Urinary bladder (tissue), 4 donors: ENCODE measurements at places on chromosomes 3 and 15.
A peak's percentile ranks its signal among the peaks of the same experiment; 100 is the strongest.

- no peak for DNase-seq
Measured at GRCh38 chr3:128112357-128112968, 11.1 kb downstream of the RUVBL1 start.

DNA sequence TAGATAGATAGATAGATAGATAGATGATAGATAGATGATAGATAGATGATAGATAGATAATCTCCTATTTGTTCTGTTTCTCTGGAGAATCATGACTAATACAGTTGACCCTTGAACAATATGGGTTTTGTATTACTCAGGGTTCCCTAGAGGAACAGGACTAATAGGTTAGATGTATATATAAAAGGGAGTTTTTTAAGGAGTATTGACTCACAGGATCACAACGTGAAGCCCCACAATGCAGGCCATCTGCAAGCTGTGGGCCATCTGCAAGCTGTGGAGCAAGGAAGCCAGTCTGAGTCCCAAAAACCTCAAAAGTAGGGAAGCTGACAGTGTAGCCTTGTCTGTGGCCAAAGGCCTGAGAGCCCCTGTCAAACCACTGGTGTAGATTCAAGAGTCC lies 67.6 kb downstream of the PYDC2 start:
- DNase-seq = no peak

- peak; percentile 13 for DNase-seq
Measured at GRCh38 chr15:100818927-100819326, 60.7 kb upstream of the ALDH1A3 start.

GRCh38 chr3:60847791-60848190 lies 403.5 kb downstream of the FHIT start:
- DNase-seq = no peak

GRCh38 chr3:138442433-138442832 lies 8.0 kb downstream of the ESYT3 start:
- DNase-seq = no peak

- DNase-seq = no peak
Measured at GRCh38 chr3:47163169-47164006, 525 bp downstream of the SETD2 start.

DNA sequence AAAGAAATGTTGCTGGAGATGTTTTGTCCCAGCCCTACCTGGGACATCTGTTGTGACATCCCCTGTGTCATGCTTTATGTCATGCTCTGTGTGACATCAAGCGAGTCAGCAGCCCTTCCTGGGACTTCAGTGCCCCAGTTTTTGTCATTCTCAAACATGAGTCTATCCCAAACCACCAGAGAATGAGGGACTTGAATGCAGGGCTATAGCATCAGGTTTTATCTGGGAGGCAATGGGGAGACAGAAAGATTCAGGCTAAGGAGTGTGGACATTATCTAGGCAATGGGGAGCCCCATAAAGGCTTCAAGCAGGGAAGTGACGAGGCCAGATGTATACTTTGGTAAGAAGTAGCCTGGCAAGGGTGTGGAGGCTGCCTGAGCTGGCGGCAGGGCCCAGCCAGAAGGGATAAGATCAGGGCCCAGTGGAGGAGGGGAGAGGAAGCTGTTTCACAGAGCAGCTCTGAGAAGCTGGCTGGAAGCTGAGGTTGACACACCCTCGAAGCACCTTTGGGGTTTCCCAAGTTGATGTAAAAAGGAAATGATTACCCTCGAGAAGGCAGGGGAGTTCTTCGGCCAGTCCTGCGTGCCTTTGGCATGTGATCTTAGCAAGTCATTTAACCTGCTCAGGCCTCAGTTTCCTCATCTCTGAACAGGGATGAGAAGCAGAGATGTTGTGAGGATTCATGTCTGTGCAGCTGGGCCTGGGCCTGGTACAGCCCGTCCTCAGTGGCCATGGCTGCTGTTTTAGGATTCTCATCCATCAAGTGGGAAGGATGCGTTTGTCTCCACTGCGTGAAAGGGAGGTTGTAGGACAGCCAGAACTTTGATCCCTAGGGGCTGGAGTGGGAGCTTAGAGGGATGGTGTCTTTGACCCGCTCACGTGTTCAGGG lies 34.3 kb downstream of the IRAK2 start:
- DNase-seq = no peak

DNA sequence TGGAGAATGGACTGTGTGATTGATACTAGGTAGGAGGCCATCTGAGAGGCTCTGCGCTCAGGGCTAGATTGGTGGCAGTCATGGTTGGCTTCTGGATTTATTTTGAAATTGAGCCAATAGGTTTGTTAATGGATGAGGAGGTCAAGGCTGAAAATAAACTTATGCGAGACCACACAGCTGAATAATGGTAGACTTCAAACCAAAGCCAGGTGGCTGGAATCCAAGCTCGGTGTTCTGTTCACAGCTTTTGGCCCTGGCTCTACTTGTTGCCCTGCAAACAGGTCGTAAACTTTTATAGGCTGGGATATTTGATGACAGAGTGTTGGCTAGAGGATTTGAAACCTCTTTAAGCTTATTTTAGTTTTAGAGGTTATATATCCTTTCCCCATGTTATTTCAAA lies 160.4 kb downstream of the CHL1 start:
- no peak for DNase-seq

- DNase-seq = no peak
Measured at GRCh38 chr15:59384507-59384906, 11.8 kb upstream of the MYO1E start.

- no peak for DNase-seq
Measured at GRCh38 chr3:185631508-185632206, 45.6 kb downstream of the SENP2 start.

- DNase-seq = no peak
Measured at GRCh38 chr15:89767411-89767915, 8.7 kb upstream of the MESP2 start.

- no peak for DNase-seq
Measured at GRCh38 chr3:108289159-108289558, 7.2 kb upstream of the HHLA2 start.

DNA sequence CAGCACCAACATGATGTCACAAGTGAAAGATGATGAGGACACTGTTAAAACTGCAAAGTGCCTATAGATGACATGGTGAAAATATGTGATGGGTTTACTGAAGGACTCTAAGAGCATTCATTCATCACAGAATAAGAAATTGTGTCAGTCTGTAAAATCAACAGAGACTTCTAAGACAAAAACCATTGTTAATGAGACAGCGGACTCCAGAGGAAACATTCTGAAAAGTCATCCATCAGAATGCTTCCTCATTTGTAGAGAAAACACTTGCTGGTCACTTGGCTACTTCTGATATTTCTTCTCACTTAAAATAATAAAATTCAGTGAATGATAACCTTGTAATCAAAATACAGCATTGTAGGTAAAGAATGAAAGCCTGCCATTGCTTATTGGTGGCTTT lies 7.3 kb downstream of the PLSCR4 start:
- no peak for DNase-seq

GRCh38 chr3:47799733-47800132 lies 3.2 kb upstream of the DHX30 start:
- no peak for DNase-seq

GRCh38 chr15:78266806-78267205 lies 2.4 kb downstream of the DNAJA4 start:
- DNase-seq = no peak

DNA sequence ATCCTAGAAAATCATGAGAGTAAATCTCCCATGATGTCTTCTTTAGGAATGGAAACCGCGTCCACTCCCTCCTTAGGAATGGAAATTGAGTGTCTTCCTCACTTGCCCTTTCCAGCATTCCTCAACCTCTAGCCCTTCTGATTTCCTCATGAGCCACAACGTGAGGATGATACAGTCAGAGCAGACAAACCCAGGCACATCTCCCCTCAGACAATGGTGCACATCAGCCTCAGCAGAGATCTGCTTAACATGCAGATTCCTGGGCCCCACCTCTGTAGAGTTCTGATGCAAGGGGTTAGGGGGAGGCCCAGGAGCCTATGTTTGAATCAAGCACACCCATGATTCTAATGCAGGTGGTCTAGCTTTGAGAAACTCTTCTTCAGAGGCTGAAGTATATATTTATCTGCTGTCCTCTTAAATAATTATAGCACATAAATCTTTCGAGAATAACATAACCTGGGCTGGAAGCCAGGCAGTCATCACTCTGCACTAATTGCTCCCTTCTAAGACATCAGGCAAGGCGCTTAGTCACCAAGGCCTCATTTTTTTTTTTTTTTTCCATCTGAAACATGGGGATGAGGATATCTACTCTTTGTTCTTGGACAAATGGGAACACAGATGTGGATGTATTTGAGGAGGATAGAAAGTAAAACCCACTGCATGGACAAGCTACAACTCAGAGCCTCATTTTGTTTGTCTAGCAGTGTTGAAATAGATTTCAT lies 81.7 kb downstream of the PRICKLE2 start:
- DNase-seq = no peak

- no peak for DNase-seq
Measured at GRCh38 chr15:73918784-73919183, 7.5 kb upstream of the LOXL1 start.

- DNase-seq = no peak
Measured at GRCh38 chr3:189941125-189941524, 179.6 kb downstream of the P3H2 start.

- DNase-seq = no peak
Measured at GRCh38 chr3:87413814-87414213, 137.4 kb upstream of the POU1F1 start.

DNA sequence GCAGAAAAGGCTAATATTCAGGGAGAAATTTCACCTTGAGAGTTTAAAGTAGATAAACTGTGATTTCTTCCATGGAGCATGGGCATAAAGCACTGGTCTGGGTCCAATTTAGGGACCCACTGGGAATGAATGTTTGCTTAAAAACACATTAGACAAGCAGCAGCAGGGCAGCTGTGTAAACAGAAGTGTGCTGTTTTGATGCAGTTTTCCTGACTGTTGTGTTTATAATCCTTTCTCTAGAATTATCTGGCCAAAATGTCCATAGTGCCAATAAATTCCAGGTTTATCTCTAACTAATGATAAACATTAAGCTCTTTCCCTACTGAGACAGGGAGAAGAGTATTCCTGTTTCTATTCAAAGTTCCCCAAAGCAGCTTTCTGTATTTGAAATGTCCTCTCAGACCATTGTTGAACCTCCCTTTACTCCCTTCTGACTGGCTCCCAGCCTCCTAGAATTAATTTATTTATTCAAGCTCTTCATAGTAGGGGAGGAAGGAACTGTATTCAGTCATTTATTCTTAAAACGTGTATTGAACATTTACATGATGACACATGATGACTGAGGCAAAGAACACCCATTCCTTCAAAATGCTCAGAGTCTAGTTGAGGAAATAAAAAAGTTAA lies 7.0 kb upstream of the TM4SF18 start:
- no peak for DNase-seq

GRCh38 chr3:47646362-47646761 lies 67.7 kb upstream of the CSPG5 start:
- no peak for DNase-seq

DNA sequence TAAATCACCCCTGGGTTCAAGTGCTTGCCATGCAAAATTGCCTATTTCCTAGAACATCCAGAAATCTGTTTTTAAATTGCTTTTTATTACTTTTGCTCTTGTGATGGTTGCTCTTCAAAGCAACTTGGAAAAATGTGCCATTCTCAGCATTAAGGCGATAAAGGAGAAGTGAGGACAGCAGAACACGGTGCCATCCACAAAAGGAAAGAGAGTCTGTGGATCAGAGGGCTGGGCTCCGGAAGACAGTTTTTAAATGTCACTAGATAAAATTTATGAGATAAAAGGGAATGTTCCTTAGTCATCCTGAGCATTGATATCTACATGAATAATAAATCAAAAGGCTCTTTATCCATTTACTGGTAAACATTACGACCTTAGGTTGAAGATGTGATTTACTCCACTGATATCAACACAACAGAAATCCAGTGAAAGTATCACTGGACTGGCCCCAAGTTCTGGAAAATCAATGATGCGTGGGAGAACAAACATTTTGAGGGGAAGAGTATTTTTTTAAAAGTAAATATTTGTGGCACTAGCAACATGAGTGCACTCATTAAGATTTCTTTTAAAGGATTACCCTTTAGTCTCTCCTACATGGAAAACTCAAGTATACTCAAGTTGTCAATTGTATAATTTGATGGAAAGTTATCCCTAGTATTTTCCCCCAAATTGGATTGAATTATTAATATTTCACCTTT lies 554.7 kb downstream of the FHIT start:
- DNase-seq = no peak

- no peak for DNase-seq
Measured at GRCh38 chr15:96366526-96366877, 36.0 kb downstream of the NR2F2 start.
